HT-29 (cell line): ENCODE measurements at places on chromosomes 4 and X. TPM values are rescaled to one million over a fixed set of nuclear protein-coding genes. Genes with fewer than 3 reads are reported as not detected.
A peak's percentile ranks its signal among the peaks of the same experiment; 100 is the strongest.

PROM1 gene
- total RNA-seq: 54.3 and 61.7 TPM in 2 replicates

DNA sequence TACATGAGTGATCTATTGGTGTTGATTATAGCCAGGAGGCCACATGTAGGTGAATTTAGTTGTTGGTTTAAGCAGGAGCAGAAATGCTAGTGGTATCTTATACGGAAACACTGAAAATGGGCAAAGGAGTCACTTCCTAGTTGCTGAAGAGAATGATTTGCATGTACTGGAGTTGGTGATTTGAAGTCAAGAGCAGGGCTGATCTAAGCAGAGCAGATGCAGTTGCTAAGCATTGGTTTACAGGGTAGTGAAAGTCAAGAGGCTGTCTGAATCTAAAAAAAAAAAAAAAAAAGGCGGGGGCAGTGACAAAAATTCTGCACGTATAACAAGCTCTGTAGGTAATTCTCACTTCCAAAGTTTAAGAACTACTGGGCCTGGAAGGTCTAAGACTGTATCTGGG lies 90.4 kb upstream of the HPRT1 start:
- no peak for DNase-seq

DNA sequence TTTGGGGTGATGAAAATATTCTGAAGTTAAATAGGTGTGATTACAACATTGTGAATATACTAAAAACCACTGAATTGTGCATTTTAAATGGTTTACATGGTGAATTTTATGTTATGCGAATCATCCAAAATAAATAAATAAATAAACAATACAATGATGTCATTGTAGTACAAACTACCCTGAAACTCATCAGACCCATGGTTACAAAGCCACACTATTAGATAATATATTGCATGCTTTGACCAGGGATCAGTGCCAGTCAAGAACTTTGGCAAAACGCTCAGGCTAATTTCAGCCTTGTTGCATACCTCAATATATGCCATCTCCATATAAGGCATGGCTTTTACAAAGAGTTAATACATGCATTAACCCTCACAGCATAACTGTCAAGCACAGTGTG lies 45.5 kb upstream of the XIAP start:
- DNase-seq: peak; percentile 42

GRCh38 chrX:21974011-21974385 lies 33.5 kb downstream of the SMS start:
- peak; percentile 94 for DNase-seq

DNA sequence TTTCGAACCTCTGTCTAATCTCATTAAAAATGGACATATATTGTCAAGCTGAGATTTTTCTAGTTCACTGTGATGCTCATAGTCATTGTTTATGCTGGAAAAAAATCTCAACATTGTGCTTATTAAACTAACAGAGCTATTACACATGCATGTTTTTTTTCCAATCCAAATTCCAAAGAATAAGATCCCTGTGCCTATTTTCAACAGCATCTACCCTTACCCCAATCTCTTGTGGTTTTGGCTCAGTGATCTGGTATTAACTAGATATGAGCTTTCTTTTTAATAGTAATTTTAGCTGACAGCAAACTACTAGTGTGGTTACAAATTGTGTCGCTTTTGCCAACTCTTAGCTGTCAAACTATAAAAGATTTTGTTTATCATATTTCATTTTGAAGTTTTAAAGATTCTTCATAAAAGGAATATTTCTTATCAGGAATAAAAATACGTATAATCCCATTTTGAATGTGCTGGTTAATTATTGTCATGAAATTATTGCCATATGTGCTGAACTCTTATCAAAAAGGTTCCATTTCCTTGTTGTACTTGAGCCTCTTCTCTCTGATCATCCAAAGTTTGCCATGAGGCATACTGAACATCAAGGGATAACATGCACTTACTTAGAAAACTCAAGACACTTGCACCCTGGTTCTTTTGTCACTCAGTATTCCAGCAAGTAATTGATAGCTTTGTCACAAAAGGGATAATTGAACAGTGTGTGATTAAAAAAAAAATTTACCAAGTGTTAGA lies 241.2 kb downstream of the ARHGAP24 start:
- DNase-seq: no peak

DNA sequence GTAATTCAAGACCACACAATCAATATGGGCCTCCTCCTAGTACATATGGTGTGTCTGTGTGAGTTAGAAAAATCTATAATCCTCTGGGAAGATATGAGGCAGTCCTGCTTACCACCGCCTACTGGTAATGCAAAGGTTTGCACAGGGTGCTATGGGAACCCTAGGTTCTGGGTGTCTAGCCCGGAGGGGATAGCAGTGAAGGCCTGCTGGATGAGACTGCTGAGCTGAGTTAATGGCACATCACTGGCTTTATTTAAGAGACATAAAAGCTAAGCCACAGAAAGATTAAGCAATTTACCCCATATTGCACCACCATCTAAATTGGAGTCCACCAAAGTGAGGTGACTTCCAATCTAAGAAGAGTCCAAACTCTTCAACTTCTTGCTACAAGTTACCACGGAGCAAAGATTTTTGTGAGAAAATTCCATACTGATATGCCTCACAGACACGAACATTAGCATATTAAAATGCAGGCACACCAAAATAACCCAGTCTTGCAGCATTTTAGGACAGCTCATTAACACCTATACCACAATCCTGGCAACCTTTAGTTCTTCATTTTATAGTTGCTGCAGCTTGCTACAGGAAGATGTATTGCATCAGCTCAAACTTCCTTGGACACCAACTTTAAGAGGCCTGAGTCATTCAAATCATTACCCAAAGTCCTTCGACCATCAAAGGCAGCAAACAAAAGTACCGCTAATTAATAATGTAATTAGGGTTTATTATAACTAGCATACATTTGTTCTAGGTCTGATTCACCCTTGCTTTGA lies 13.7 kb downstream of the DGKK start:
- DNase-seq: no peak

PDCL2 gene
- total RNA-seq: not detected in 2 replicates

KLB gene
- 0.23 and 0.26 TPM in 2 replicates for total RNA-seq
